ENCODE measurements at places on chromosomes 6 and 20.
A peak's percentile ranks its signal among the peaks of the same experiment; 100 is the strongest.

- DNase-seq, result no peak
Measured at GRCh38 chr6:41732591-41733359, 2.6 kb downstream of the TFEB start.

DNA sequence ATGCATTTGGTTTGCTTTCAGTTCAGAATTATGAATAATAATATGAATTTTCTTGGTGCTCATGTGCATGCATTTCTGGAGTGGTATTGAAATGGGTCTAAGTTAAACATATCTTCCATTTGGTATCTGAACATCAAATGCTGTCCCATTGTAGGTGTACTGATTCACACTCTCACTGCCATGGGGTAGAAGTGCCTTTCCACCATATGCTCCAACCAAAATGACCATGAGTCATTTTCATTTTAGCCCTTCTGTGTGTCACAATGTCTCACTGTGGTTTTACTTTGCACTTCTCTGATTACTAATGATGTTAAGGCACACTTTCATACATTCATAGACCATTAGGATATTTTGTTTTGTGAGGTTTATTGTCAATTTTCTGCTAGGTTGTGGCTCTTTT, 211.9 kb downstream of the HAO1 start:
- no peak for DNase-seq

DNA sequence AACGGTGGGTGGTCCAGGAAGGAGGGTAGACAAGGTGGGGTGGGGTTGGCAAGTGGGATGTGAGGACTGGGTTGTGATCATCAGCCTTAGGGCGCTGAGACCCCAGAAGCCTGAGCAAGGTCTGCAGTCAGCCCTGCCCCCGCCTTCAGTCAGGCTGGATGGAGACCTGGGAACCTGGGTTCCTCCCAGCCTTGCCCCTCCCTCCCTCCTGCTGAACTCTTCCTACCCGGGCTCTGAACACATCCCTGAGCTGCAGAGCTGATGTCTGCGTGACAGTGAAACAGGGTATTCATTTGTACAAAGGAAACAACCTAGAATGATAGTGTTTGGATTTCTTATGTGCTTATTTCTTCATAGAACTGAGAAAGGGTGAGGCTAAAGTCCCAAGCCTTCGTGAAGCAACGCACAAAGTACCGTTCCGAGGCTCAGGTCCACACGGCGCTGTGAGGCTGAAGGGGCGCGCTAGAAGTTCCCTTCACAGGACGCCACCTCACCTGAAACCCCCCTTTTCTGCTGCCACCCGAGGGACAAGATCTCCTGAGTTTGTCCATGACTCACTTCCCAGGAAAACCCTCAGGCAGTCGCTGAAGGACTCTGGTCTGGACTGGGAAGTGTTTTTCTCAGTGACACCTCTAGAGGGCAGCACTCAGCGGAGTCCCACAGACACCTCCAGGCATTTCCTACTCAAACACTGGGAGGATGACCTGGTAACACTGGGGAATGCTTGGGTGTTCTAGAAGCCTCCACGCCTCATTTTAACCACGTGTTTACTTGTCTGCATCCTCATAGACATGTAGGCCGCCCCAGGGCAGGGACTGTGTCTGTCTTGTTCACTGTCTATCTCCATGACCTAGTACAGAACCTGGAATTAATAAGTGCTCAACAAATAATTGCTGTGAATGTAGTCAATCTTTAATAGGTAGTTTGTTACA, 1.2 kb downstream of the GSTA5 start:
- peak; percentile 70 for DNase-seq

GRCh38 chr6:83767033-83767432, 58.1 kb upstream of the SNAP91 start:
- DNase-seq, result no peak

DNA sequence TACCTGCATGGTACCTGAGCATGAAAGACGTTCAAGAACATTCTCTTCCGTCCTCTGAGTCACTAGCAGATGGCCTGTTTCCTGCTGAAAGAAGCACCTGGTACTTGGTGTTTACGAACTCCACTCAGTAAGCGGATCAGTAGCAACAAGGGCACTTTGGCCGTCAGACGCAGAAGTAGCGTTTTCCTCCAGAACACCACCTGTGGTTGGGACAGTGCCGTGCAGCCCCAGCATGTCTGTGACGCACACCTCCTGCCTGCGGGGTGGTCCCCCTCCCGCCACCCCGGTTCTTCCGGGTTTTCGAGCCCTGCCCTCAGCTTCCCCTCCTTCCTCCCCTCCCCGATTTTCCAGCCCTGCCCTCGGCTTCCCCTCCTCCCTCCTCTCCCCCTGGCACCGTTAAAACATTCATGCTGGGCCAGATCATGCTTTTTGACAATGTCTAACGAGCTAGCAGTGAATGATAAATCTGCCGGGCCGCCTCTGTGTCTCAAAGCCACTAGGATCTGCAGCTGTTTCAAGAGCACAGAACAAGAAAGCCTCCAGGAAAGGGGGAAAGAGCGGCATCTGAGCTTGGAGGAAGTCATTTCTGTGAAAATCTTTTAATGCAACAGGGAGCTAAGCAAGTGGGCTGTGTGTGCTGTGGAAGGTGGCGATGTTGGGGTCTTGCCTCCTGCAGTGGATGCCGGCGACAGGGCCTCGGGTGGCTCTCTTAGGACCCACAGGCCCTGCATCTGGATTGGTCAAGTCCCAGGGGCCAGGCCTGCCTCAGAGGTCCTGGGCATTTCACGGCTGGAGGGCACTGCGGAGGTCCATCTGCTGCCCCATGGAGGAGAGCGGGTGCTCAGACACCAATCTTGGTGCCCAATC, 207.9 kb downstream of the ERMARD start:
- DNase-seq, result no peak
